ENCODE measurements at places on chromosomes 4 and X.

DNA sequence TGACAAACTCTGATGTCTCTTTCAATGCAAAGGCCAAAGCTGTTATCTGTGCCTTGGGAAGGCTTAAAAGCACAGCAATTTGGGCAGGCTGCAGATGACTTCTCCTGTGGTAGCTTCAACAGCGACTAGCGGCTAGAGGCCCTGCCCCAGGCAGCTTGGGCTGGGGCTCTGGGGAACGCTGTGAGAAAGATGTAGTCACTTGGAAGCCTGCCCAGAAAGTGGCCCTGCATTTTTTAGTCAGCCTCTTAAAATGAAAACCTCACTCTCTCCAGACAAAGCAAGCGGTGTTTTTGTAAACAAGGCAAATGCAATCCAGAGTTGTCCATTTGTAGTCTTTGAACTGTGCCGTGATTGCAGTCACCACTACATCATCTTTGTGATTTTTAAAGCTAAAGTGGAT lies 27.5 kb downstream of the PCYT1B start:
- no peak for DNase-seq

- DNase-seq = peak; percentile 30
These were observed 552 bp downstream of the NKRF start for GRCh38 chrX:119605464-119606279.

- no peak for DNase-seq
These were observed 12.9 kb upstream of the PRMT9 start for GRCh38 chr4:147696866-147697265.

DNA sequence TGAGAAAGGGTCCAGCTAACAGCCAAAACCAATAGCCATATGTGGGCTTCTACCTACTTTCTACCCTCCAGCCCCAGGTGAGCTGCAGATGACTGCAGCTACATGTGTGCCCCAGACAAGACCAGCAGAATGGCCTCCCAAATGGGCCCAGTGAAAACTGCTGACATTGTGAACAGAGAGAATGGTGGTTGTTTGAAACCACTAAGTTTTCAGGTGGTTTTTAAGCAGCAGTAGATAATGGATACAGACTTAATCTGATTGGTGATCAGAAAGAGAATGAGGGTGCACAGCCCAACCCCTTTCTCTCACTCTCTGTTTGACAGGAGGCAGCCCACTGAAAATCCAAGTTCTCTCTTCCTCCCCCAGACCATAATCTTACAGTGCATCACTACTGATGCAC lies 42.5 kb upstream of the BBS12 start:
- DNase-seq = no peak

- DNase-seq = no peak
These were observed 34.3 kb downstream of the SHROOM4 start for GRCh38 chrX:50779694-50780093.

- DNase-seq = no peak
These were observed 32.4 kb upstream of the SORCS2 start for GRCh38 chr4:7159923-7160322.

All from stimulated activated CD4-positive, alpha-beta T cell treated with anti-CD3 and anti-CD28 coated beads, TNF-alpha, amount 100 ng/mL, for 4 hours (primary cell).